T-helper 22 cell (primary cell): ENCODE measurements at places on chromosomes 7 and 10.

DNA sequence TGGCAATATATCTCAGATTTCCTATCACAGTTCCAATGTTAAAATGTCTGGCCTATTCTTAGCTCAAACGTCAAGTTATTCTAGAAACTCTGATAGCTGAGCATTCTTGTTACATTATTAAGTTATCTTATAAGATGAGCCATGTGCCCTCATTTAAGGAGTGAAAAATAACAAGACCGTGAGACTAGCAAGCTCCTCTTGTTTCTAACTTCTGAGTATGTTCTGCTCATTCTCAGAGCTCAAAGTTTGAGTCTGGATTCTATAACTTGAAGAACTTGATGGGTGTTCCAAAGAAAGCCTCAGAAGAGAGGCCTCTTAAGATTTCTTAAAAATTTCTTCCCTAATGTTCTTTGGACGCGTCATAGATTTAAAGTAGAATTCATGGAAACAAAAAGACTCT lies 215.2 kb downstream of the HTR7 start:
- no peak for DNase-seq

- DNase-seq: no peak
Measured at GRCh38 chr10:63206997-63207811, 74.1 kb downstream of the NRBF2 start.

GRCh38 chr10:128149267-128150014 lies 23.2 kb upstream of the MKI67 start:
- no peak for DNase-seq

DNA sequence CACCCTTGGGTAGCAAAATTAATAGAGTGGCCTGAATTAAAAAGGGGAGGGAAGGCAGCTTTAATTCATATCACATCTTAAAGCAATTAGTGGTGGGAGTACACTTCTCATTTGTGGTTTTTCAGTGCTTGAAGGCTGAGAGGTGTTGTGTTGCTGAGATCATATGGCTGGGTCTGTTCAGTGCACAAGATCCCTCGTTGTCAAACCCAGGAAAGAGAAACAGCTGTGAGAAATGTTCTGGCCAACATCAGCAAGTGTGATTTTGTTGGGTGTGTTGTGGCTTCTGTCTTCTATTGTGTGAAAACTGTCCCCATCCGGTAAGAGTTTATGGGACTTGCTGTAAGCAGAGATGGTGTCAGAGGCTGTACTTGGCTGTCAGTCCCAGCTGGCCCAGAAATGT lies 197.9 kb upstream of the BMPER start:
- no peak for DNase-seq

- DNase-seq: peak; percentile 63
Measured at GRCh38 chr7:141701489-141702046, 398 bp downstream of the DENND11 start.

DNA sequence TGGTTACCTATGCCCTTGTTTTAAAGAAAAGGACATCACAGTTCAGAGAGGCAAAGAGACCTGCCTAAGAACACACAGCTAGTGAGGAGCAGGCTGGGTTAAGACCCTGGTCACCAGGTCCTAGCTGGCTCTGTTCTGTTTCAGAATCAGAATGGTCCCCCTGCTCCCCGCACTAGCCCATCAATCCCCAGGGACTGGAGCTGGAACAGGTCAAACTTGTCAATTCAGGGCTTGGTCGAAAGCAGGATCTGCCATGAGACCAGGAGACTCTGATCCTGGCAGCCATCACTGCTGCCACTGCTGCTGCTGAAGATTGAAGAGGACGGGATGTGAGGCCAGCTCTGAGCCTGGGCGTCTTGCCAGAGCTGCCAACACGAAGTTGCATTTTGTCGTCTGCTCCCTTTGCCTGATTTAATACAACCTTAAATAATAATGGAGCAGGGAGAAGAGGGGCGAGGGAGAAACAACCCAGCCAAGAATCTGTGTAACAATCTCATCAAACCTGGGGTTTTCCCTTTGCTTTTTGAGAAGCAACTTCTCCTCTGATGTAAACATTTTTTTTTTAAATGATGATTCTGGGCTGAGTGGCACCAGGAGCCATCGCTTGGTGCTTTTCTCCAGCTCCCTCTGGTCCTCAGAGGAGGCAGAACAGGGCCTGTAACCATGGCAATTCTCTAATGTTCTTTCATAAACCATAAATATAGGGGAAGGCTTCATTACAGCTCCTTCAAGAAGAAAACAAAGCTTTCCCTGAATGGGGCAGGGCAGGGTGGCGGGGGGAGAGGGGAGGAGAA lies 119.0 kb upstream of the SORCS3 start:
- no peak for DNase-seq

DNA sequence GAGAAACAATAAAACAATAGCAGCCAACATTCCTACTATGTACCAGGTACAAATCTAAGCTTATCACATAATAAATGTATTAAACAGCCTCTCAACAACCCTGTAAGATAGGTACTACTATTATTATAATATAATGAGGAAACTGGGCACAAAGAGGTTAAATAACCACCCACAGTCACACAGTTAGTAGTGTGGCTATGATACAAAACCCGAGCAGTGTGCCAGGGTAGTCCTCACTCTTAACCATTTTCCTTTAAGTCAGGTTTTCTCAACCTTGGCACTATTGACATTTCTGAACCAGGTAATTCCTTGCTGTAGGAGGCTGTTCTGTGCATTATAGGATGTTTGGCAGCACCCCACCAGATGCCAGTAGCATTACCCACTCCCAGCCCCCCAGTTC lies 48.8 kb downstream of the DNAJC1 start:
- DNase-seq: no peak

DNA sequence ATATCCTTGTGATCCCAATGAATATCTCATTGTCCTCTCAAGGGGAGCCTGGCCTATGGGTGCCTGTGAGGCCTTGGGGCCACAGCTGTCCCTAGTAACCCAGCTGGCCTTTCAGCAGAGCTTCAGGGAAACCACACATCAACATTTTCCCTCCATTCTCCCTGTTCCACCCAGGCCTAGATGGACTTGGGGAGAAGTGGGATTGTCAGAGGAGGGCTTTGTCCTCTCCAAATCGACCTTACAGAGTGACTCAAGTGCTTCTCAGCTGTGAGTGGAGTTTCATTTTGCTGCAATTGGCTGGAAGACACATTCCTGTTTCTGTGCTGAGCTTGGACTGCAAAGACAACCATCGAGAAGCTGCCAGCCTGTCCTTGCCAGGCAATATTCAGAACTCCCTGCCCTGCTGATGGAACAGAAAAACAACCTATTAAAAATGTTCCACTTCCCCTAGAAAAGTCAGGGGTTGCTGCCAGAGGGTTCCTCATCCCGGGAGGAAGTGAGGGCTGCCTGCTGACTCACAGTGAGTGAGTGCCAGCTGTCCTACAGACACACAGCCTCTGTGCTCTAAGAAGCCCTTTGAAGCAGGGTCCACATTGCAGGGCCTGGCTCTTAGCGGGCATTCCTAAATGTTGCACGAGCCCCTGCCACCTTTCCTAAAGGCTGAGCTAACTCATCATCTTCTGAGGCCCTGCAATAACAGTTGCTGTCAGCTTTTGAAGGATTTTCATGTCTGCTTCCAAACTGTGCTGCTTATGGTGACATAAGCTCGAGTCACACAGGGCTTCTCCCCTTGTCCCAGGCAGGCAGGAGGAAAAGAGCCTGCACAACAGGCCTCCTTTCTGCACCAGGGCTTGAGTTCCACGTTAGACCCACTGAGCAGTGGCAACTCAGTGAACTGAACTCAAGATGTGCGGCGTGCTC lies 20.5 kb downstream of the STRA8 start:
- DNase-seq: no peak

DNA sequence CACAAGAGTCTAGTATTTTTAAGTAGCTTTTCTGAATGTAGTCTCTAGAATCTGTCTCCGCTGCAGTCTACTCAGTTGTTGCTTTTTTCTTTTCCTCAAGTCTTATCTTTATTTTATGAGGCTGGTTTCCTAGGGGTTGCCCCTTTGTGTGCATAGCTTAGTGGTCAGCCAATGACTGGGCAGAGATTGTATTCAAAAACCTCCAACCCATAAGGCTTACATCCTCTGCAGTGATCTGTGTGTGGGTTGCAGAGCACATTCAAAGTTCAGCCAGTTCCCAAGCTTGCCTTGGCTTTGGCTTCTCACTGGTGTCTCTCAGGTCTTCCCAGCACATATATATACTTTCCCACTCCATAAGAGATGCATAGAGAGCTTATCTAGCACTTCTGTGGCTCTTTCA lies 160.0 kb upstream of the TCF7L2 start:
- DNase-seq: no peak

GRCh38 chr10:21518641-21519396 lies 6.7 kb downstream of the SKIDA1 start:
- no peak for DNase-seq

DNA sequence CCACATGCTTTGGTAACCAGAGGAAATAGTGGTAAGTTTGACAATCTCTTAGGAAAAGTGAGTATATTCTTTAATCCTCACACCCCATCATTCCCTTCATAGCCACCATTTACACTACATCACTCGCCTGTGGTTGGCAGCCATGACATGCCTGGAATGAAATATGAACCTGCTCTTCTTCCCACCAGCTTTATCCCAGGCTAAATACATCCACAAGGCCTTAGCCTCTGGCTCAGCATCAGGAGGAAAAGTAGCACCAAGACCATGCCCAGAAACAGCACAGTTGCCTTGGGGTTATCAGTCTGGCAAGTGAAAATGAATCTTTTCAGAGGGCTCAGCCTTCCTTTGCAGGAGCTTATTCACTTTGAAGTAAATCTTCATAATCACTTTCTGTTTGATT lies 40.3 kb downstream of the SGCE start:
- DNase-seq: no peak

DNA sequence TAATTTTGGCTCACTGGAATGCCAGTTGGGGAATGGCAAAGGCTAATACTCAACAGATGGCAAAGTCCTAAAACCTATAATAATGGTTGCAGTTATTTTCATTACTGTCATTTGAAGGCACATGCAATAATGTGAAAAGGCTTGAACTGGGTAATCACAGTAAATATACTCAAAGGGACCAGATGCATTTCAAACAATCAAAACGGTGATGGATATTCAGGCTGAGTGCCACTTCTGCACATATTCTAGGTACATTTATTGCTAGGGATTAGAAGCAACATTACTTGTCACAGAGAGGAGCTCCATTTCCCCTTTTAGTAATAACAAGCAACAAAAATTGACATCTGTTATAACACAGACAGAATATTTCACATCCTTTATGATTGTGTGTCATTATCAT lies 171.8 kb downstream of the NXPH1 start:
- no peak for DNase-seq

GRCh38 chr10:91493313-91493712 lies 83.2 kb downstream of the HECTD2 start:
- no peak for DNase-seq

- DNase-seq: no peak
Measured at GRCh38 chr7:5414916-5415315, 8.7 kb downstream of the TNRC18 start.

- DNase-seq: no peak
Measured at GRCh38 chr10:52466464-52466863, 152.4 kb downstream of the DKK1 start.

GRCh38 chr7:79244482-79244881 lies 209.0 kb downstream of the MAGI2 start:
- DNase-seq: no peak

DNA sequence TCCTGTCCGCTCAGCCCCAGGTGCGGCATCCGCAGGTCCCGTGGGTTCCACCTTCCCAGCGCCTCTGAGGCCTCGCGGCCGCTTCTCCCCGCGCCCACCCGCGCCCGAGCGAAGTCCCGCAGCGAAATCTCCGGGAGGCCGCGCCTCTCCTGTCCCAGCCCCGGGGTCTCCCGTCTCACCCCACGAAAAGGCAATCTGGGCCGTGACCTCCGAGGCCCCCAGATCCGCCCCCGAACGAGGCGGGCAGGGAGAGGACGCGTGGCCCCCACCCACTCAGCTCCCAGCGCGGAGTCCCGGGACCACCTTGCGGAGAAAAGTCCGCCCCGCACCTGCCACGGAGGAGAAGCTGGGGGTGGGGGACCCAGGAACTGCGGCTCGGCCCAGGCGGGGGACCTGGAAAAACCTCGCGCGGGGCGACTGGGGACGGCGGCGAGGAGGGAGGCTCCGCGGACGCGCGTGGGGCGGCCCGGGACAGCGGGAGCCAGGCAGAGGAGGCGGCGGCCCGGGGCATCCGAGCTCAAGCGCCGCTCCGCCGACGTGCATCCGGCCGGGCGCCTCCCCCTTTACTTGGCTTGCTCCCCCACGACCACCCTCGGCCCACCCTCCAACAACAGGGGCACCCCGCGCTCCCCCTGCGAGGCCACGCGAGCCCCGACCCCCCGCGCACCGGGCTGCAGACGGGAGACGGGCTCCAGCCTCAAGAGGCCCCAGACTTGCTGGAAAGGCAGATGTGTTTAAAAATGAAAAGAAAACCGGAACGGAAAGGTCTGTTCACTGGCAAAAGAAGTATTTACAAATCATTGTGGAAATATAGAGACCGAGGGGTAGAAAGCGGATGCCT lies 33.0 kb upstream of the RNF32 start:
- DNase-seq: no peak

DNA sequence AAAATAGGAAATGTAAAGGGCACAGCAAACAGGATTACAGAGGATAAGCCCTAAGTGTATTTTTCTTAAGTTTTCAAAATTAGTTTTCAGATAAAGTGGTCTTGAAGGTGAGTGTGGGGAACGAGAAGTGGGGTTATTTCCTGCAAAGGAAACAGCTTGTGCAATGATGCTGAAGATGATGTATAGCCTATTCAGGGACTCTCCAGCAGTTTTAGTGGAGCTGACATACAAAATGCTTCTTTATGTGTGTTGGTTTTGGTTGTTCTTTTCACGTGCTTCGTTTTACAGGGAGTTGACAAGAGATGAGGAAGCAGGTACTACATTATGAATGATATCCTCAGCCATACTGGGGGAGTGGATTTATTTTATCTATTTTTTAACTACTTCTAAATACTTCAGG lies 20.5 kb downstream of the CASD1 start:
- no peak for DNase-seq

DNA sequence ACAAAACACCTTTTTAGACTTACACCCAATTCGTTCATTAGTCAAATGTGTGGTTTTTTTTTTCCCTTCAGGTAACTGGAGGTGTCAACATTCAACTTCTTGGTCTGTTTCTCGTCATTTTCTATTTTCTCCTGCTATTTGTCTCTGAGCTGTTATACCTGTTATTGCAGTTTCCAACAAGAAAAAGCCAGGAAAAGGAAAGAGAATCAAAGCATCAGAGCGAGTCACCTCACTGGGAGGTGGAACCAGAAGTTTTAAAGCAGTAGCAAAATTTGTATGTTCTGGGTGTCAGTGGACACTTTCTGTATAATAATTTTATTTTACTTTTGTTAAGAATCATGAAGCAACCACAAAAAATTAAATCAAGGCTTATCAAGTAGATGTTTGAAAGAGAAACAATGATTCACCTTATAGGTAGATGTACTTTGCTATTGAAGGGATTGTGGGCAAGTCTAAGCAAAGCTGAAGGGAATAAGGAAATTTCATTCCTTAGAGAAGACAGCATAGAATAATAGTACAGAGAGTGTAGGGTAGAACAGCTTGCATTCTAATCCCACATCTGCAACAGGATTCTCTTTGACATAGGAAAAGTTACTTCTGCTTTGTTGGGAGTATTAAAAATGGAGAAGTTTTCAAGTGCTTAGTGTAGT lies 675.8 kb downstream of the PCDH15 start:
- DNase-seq: no peak

- DNase-seq: no peak
Measured at GRCh38 chr7:44727158-44727936, 21.3 kb upstream of the ZMIZ2 start.
